CD4-positive, alpha-beta T cell treated with Interleukin-6 at 100 ng/mL for 8 hours (primary cell): ENCODE measurements at places on chromosomes 6 and 20.

- DNase-seq: no peak
These were observed 217.5 kb downstream of the CD83 start for GRCh38 chr6:14335071-14335470.

DNA sequence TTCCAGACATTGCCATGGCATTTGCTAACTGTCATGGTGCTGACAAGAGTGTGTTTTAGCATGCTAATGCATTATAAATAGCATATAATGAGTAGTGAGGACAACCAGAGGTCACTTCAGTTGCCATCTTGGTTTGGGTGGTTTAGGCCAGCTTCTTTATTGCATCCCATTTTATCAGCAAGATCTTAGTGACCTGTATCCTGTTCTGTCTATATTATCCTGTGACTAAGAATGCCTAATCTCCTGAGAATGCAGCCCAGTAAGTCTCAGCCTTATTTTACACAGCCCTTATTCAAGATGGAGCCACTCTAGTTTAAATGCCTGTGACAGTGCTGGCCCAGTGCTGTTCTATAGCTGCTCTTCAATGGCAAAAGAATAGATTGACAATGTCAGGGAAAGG, 781.0 kb upstream of the ADGRB3 start:
- DNase-seq: no peak

- no peak for DNase-seq
These were observed 142.5 kb upstream of the RUNX2 start for GRCh38 chr6:45185403-45186251.

DNA sequence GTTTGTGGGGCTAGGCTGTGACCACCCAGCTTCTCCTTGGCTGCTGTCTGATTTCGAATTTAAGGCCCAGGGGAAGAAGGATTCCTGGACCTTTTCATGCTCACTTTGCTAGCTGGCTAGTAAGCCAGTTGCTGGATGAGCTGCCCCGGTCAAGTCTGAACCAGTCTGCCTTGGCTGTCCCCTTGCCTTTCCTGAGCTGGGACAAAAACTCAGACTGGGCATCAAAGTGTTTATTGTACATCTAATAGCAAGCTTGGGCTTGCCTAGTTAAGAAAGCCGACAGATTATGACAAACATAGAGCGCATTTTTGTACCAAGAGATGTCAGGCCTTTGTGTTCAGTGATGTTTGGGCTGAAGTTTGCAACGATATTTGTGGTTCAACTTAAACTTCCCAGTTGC, 750 bp upstream of the PAK5 start:
- DNase-seq: no peak

DNA sequence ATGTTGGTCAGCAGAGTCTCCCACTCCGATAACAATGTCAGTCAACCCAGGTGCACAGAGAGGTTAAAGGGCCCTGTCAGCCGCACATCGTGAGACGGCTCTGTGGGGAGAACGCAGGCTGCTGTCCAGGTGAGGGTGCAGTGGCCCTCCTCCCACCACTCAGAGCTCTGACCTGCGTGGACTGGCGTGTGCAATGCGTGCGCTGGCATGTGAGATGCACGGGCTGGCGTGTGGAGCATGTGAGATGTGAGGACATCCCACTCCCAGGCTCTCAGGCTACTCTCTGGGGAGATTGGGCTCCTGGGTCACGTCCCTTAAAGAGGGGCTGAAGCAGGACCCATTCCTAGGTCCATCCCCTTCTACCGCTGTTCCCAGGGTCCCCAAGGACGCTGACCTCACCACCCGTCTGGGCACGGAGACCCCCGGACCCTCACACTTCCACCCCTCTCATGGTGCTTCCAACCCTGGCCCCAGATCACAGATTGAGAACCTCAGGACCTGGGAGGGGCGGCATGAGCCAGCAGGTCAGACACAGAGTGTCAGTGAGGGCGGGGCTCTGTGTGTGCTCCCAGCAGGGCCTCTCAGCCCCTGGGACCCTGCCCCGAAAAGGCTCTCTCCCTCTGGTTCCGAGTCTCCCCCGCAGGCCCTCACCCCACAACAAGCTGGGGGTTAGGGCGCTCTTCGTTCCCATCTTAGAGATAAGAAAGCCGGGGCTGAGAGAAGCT, 8.6 kb upstream of the FRMD1 start:
- no peak for DNase-seq

DNA sequence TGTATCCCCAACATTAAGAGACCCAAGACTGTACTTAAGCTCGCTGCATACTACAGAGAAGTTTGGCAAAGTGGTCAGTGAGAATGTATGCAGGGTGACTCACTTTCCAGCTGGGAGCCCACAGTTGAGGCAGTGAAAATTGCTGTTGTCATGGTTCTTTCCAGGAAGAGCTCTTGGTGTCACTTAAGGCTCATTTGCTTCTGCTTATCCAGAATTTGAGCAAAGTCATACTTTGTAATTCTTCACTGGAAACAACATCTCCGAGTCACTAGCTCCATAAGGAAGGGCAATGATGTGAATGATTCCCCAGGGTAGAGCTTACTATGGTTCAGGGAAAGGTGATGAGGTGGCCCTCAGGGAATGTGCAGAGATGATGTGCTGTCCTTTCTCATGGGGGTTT, 65.4 kb upstream of the FBXL4 start:
- no peak for DNase-seq

DNA sequence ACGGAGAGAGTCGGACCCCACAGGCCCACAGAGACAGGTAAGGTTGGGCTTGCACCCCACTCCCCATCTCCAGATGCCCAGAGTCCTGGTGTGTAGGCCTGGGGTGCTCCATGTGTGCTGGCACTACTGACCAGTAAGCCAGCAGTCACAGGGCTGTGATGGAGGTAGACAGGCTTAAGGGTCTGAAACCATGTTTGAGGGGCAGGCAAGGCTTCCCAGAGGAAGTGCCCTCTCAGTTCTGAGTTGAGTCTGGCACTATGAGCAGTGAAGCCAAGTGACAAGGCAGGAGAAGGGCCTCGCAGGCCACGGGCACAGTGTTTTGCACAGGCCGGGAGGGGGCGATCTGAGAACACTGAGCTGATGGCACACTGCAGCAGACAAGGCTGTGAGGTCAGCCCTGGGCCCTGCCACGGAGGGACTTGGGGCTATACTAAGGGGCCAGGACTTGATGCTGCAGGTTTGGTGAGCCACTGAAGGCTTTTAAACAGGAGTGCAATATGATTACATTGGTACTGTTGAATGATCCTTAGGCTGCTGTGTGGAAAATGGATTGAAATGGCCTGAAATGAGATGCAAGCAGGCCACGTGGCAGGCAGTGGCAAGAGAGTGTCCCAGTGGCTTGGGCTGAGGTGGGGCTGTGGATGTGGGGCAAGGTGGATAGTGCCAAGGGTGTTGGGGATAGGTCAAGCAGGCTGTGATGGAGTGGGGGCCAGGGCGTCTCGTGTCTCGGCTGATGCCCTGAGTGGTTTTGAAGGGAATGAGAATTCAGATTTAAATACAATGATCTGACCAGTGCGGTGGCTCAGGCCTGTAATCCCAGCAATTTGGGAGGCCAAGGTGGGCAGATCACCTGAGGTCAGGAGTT, 20.3 kb downstream of the TTBK1 start:
- peak; percentile 75 for DNase-seq

DNA sequence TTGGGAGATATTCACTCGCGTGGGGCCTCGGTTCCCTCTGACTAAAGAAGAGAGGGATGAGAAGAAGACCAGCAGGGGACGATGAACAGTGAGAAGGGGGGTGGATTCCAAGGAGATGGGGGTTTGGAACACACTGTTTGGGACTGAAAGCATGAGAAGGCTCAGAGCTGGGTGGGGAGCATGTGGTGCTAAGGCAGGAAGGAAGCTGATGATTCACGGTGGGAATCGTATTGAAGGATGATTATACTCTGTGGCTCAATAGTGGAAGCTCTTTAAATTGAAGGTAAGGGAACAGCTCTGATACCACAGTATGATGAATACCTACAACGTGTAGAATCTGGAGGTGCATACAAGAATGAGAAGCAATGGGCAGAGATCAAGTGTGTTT, 117.5 kb upstream of the KCNK16 start:
- DNase-seq: no peak
